CD4-positive, alpha-beta T cell treated with Interleukin-6 at 100 ng/mL for 8 hours (primary cell): ENCODE measurements at places on chromosomes 6 and 20.

- DNase-seq, result no peak
Observed at GRCh38 chr6:98843271-98844243, 9.2 kb downstream of the POU3F2 start.

- DNase-seq, result no peak
Observed at GRCh38 chr6:160277546-160277945, 18.9 kb upstream of the SLC22A2 start.

DNA sequence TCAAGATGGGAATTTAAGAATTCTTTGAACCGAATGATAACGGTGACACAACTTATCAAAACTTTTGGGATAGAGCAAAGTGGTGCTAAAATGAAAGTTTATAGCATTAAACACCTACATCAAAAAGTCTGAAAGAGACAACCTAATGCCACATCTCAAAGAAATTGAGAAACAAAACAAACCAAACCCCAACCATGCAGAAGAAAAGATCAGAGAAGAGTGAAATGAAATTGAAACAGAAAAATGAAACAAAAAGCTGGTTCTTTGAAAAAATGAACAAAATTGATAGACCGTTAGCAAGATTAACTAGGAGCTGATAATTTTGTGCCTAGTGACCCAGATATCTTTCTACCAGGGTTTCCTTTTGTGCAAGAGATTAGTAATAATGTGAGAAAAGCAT lies 248.0 kb upstream of the EYS start:
- no peak for DNase-seq

DNA sequence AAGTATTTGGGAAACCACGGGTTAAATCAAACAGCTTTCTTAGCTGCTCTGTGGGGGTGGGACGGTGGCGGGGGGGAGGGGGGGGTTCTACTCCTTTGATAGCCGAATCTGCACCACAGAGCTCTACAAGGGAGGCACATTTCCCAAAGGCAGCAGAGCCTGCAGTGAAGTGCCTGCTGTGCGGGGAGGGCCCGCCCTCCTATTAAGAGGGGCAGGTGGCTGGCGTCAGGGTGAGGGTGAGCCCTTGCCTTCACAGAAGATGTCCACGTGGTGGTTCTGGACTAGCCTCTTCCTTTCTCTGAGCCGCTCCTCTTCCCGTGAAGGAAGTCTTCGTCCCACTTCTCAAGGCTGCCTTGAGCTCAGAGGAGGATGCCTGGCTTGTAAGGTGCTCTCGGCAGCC lies 174.9 kb upstream of the THBS2 start:
- DNase-seq, result no peak

GRCh38 chr6:89853068-89853467 lies 23.4 kb downstream of the CASP8AP2 start:
- DNase-seq, result no peak

DNA sequence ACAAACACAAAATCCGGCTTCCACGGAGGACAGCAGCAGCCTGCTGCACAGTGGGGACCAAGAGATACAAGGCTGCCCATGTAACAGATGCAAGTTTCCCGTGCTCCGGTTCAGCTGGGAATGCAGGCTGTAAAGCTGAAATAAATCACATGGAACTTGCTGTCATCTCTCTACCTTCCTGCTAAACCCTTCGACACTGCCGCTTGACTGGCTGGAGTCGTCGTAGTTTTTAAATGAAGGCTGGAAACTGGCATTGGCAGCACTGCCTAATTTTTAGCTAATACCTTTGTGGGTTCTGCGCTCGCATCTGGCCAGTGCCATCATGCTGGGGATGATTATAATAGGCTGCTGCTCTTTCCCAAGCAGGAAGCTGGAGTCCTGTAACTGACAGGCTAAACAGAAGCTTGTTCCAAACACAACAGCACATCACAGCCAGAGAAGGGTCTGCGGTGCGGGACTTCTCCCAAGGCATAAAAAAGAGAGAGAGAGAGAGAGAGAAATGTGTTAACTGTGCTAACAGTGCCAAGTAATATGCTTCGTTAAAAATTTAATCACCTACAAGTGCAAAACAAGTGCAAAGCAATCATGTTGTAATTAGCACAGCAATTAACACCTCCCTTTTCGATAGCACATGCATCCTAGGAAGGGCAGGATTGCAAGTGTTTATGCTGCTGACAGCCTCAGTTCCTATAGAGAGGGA lies 146.1 kb downstream of the TFAP2A start:
- DNase-seq, result no peak

DNA sequence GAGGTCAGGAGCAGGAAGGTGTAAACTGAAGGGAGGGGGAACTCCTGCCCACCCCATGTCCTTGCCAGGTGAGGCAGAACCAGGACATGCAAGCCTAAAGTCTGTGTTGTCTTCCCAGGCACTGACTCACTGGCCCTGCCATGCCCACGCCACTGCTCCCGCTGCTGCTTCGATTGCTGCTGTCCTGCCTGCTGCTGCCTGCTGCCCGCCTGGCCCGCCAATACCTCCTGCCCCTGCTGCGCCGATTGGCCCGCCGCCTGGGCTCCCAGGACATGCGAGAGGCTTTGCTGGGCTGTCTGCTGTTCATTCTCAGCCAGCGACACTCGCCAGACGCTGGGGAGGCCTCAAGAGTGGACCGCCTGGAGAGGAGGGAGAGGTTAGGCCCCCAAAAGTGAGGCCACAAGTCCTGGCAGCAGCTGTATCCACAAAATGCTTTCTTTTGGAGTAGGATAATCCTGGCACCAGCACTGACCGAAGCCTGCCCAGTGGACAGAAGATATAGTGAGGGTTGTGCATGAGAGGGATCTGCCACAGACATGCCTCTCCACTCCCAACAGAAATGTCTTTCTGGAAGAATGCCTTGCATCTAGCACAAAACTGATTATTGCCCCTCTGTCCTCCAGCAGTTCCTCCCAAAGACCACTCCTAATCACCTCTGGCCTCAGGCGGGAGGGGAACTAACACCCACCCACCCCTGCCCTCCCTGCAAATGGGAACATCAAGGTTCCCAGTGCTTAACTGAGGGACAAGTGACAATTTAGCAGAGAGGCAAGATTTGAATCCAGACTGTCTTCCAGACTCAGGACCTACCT lies 812 bp downstream of the MYMX start:
- no peak for DNase-seq

- no peak for DNase-seq
Observed at GRCh38 chr6:5094327-5094726, 9.2 kb downstream of the PPP1R3G start.

DNA sequence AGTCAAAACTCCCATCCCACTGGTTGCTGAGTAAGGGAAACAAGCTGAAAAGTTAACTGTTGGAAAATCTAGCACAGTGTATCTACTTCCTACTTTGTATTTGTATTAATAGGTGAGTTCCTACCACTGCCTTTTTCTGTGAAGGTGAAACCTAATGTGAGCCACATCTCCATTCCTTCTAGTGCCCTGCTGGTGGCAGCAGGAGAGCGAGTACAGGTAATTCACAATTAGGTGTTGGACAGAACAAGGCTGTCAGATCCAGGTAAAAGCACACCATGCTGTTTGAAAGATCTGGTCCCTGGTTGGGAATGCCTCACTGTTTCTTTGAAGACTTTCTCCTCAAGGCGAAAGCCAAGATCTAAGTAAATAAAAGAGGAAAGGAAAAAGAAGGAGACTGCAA lies 528.4 kb downstream of the PKHD1 start:
- DNase-seq, result no peak

- DNase-seq, result no peak
Observed at GRCh38 chr6:16756660-16757255, 4.5 kb downstream of the ATXN1 start.

- no peak for DNase-seq
Observed at GRCh38 chr6:31368461-31368860, 11.5 kb upstream of the HLA-B start.

- peak; percentile 32 for DNase-seq
Observed at GRCh38 chr6:42367353-42368011, 84.2 kb downstream of the TRERF1 start.

DNA sequence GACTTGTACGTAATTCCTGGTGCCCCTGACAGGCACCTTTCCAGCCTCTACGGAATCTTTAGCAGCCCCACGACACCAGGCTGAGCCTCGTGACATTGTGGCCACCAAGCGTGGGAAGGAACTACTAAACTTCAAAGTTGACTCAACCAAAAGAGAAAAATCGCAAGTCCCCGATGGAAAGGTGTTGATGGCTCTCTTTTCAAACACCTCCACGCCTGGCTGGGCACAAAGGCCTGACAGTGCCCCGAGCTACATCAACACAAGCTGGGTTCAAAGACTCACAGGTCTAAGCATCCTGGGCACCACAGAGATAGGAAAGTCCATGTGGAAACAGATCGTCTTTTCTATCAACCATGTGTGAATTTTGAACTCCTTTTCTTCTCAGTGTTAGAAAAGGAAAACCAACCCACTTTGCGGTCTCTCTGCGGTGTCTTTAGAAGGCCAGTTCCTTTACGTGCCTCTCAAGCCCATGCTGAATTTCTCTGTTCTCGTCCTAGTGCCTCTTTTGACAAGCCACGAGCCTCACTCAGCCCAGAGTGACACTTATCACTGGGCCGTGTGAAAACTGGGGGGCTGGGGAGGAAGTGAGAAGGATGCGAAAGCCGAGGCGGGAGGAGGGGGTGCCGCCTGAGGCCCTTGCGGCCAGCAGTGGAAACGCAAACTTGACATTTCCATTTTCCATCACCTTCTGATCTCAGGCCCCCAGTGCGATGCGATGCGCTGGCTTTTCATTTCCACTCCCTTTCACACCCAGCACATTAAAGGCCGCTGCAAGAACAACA lies 59.4 kb downstream of the GFOD1 start:
- peak; percentile 47 for DNase-seq

- no peak for DNase-seq
Observed at GRCh38 chr6:155493026-155493693, 37.5 kb upstream of the NOX3 start.

DNA sequence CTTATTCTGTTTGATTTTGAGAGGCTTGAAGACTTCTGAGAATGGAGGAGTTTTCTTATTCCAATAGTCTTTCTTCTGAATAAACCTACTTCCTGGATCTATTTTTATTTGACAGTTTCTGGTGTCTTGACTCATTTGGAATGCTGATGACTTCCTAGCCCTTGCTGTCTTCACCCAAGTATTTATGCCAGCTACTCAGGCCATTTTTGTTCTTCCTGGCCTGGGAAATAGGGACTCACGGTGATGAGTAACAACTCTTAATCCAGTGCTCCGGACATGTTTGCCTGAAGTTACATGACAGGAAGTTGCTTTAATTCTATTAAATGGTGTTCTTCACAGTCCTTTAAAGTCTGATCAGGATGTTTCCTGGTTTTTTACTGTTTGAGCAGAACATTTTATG lies 272.1 kb upstream of the EYS start:
- no peak for DNase-seq

- no peak for DNase-seq
Observed at GRCh38 chr6:43669050-43669921, 18.3 kb downstream of the MRPS18A start.

GRCh38 chr20:4127344-4127743 lies 112.0 kb upstream of the RNF24 start:
- DNase-seq, result no peak

DNA sequence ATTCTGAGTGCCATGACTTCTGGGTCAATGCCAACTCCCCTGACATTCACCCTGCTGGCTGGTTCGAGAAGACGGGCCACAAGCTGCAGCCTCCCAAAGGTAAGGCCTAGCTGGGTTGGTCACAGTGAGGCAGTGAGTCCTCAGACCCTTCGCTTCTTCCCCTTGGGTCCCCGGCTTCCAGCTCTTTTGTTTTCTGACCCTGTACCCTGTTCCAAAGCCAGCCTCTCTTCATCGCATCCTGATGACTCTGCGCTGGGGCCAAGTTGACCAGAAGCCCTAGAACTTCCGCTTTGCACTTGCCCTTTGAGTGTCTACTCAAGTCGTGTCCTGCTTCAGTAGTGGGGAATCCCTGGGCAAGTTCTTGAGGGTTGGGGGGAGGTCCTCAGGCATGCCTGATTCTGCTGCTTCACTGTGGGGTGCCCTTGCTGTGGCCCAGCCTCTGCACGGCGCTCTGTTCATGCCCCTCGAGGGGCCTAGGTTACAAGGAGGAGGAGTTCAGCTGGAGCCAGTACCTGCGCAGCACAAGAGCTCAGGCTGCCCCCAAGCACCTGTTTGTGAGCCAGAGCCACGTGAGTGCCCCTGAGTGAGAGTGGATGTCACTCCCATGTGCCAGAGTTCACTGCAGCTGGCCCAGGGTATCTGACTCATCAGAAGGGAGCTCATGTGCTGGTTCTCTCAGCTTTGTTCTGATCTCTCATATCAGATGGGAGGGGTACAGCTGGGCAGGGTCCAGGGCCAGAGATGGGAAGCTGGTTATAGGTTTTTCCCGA lies 23.0 kb downstream of the L3MBTL1 start:
- no peak for DNase-seq

GRCh38 chr6:67909354-67909753 lies 725.7 kb upstream of the ADGRB3 start:
- no peak for DNase-seq

- DNase-seq, result no peak
Observed at GRCh38 chr6:119346936-119347335, 2.6 kb downstream of the MAN1A1 start.

DNA sequence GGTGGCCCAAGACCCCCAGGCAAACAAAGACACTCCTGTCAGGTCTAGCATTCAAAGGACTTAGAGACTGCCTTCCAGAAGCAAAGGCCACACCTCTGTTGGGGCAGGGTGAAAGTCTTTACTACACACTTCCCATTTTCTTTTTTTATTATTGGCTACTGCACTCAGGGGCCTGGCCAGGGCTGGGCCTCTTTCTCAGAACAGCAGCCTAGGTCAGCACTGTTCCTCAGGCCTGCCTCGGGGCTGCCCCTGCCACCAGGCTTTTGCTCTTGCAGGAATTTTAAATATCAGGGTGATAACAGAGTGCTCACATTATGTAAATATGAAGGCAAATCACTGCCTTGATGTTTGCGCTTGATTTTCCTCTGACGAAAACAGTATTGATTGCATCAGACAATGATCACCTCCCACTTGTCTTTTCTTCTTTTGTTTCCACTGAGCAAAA lies 18.5 kb downstream of the GSTA4 start:
- no peak for DNase-seq

DNA sequence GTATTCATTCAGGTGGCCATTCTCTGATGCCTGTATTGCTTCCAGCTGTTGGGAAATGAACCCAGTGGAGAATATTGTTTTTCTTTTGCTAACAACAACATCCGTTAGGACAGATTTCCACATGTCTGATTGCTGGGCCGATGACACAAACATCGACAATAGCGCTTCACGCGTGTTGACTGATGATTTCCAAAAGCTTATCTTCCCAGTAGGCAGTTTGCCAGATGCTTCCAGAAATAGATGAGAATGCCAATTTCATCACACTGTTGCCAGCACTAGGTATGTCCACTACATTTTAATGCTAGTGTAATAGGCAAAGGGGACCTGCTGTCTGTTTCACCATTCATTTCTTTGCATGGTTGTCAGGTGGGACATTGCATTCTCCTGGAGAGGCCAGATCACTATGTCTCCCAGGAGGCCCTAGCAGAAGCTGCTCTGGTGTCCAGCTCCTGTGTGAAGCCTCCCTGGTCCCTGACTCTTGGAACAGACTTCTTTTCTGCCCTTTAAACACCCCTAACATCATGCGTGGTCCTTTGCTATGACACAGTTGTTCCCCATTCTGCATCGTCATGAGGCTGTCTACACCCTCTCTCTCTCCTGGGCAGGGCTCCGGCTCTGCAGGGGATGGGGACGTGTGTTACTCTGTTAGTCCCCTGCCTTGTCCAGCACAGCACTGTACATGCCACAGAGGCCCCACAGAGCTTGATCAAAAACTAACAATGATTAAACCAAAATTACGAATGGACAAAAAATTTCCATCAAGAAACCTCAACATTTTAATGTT lies 181.6 kb downstream of the CDH26 start:
- no peak for DNase-seq
